ENCODE measurements at places on chromosomes 1 and 21.

GRCh38 chr1:175287377-175287776, 94.8 kb upstream of the KIAA0040 start:
- no peak for DNase-seq

DNA sequence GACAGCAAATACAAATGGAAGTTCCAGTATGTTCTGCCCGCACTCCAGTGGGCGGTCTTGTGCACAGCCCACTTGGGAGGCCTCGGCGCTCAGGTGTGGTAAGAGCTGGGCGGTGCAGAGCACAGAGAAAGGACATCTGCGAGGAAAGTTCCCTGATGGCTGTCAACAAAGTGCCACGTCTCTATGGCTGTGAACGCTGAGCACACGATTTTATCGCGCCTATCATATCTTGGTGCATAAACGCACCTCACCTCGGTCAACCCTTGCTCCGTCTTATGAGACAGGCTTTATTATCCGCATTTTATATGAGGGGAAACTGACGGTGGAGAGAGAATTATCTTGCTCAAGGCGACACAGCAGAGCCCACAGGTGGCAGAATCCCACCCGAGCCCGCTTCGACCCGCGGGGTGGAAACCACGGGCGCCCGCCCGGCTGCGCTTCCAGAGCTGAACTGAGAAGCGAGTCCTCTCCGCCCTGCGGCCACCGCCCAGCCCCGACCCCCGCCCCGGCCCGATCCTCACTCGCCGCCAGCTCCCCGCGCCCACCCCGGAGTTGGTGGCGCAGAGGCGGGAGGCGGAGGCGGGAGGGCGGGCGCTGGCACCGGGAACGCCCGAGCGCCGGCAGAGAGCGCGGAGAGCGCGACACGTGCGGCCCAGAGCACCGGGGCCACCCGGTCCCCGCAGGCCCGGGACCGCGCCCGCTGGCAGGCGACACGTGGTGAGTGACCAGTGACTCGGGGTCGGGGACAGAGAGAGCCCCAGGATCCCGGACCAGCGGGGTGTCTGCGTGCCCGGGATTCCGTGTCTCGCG, at the start of gene IL12RB2:
TSS of gene IL12RB2 (plus strand) at position 623 of the 810 bp plus-strand sequence. CDS start 12,496 bp downstream, outside the sequence.
- peak; percentile 80 for DNase-seq

DNA sequence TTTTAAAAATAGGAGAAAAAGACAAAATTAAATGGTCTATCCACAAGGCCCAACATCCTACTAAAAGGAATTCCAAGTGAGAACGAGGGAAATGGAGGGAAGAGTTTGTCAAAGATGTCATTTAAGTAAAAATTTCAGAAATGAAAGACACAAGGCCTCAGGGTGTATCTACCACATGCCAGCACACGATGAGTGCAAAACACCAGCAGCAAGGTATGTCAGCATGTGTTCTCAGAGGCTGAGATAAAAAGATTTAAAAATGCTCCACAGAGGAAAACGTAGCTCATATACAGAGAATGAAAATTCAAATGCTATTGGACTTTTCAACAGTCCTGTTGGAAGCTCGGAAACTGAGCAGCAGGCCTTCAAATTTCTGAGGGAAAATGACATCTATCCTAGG, 42.0 kb downstream of the RHOU start:
- DNase-seq, result no peak

DNA sequence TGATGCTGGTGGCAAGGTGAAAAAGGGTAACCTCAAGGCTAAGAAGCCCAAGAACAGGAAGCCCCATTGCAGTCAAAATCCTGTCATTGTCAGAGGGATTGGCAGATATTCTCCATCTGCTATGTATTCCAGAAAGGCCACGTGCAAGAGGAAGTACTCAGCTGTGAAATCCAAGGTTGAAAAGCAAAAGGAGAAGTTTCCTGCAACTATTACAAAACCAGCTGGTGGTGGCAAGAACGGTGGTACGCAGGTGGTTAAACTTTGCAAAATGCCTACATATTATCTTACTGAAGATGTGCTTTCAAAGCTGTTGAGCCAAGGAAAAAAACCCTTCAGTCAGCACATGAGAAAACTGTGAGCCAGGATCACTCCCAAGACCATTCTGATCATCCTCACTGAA, 13.7 kb upstream of the VPS45 start:
- DNase-seq, result no peak

DNA sequence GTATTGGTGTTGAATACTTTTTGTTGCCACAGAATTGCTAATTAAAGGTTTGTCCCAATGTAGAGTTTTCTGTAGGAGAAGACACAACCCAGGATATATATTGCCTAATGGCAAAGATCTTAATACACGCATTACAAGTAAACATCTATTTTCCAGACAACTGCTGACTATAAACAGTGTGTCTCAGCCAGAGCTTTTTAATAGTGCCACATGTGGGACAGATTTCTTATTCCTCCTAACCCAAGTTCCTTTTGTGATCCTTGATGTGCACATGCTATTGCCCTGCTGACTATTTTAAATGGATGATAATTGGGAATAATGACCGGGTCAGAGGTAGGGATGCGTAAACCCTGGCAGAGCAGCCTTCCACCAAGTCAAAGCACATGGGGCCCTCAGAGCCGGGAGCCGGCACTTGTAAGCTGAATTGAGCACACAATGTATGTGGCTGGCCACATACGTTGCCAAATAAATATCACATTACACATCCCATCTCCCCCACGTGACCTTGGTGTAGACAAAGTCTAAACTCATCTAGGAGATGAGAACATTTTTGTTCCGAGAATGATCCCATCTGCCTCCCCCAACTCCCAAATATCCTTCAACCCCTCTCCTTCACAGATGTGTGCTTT, 209.8 kb upstream of the NFIA start:
- DNase-seq, result no peak

DNA sequence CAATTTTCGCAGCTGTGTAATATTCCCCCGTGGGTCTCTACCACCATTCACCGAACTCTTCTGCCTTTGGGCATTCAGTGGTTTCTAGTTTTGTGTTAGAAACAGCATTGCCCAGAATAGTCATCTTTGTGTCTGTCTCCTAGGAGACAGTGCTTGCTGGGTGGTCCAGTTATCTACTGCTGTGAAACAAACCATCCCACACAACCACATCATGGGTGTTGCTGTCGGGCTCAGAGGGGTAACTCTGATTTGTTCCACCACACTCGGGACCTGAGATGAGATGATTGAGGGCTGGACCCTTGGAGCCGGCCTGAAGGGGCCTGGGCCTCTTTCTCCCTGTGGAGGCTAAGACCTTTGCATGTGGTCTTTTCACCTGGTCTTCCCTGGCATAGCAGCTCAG, 427.2 kb upstream of the VAMP3 start:
- DNase-seq, result no peak

GRCh38 chr1:157870490-157870889, 28.9 kb upstream of the CD5L start:
- no peak for DNase-seq

- DNase-seq, result no peak
Measured at GRCh38 chr1:34262023-34262853, 85.5 kb downstream of the C1orf94 start.

GRCh38 chr1:56719171-56719570, 74.1 kb downstream of the PRKAA2 start:
- no peak for DNase-seq

- peak; percentile 96 for DNase-seq
Measured at GRCh38 chr1:8848663-8849386, 29.7 kb downstream of the ENO1 start.

DNA sequence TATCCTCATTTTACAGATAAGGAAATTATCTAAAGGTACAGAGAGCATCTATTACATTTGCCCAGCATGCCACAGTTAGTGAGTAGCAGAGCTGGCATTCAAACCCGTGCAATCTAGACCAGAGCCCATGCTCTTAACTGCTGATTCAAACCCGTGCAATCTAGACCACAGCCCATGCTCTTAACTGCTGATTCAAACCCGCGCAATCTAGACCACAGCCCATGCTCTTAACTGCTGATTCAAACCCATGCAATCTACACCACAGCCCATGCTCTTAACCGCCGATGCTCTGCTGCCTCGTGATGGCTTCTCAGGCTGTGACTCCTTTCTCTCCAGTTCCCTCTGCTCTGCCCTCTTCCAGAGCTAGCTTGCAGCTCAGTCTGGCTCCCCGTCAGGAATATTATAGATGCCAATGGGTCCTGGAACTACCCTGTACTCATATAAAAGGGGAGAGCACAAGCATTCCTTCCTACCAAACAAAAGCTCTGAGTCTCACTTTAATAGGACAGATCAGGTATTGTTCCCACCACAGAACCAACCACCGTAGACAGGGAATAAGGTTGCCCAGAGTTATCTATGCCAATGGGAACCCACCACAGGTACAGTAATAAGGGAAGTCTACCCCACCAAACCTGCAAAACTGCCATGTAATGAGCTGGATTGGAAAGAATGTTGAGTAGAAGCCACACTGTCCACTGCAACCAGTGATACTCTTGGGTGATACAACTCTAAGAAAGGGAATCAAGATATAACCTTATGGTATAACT, 78.4 kb downstream of the SMYD3 start:
- no peak for DNase-seq

DNA sequence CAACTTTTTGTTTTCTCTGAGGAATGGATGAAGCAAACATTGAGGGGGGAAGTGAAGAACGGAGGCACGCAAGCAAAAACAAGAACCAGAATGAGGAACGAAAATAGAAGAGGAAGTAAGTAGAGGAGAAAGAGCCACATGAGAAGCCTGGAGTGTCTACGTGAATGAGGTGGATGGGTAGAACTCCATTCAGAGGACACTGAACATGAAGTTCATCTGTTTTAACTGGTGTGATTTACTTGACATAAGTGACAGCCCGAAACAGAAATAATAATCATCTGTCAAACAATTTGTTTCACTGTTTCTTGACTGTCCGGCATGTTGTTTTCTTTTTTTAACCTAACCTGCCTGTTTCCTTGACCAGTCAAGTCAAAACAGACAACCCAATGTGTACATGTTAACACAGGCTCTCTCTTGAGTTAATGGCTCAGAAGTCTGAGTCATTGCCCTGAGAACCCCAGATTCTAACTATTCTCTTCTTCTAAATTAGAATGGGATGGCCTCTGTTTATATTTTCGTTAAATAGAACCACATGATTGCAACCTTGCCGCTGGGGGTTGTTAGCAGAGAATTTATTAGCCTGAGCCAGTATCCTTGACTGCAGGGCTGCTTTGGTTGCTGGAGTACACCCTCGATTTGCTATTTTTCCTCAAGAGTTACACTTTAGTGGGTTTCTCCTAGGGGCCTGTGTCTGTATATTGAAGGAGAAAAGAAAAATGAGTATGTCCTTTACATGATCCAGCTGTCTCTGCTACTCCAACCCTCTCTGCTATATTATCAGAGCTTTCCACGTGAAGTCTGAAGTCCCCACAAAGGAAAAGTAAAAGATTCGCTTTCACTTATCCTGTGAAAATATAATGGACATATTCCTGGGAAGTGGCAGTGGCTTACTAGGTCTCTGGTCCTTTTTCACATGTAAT, 151.7 kb downstream of the ZC3H11B start:
- no peak for DNase-seq

- DNase-seq, result peak; percentile 76
Measured at GRCh38 chr1:108590957-108591356, 31.1 kb downstream of the EEIG2 start.

DNA sequence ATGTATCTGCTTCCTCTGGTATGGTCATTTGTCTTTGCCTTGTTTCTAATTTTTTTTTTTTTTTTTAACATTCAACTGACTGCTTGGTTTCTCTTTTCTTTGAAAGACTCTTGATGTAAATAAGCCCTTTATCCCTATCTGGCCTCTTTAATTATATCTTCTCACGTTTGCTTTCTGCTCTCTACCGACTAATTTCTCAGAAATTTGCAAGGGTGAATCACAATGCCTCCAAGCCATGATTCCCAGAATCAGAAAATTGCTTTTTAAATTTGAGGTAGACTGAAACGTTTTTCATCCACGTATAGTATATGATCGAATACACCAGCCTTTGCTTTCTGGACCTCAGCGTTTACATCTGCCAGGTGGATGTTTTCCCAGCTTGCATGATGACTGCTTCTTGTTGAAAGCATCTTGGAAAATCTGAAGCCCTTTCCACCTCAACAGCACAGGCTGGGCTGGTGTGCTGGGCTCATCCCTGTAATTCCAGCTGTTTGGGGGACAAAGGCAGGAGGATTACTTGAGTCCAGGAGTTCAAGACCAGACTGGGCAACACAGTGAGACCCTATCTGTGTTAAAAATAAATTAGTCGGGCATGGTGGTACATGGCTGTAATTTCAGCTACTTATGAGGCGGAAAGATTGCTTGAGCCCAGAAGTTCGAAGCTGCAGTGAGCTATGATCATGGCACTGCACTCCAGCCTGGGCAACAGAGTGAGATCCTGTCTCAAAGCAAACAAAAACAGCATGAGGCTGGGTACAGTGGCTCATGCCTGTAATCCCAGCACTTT, 35.0 kb upstream of the GPR137B start:
- no peak for DNase-seq

DNA sequence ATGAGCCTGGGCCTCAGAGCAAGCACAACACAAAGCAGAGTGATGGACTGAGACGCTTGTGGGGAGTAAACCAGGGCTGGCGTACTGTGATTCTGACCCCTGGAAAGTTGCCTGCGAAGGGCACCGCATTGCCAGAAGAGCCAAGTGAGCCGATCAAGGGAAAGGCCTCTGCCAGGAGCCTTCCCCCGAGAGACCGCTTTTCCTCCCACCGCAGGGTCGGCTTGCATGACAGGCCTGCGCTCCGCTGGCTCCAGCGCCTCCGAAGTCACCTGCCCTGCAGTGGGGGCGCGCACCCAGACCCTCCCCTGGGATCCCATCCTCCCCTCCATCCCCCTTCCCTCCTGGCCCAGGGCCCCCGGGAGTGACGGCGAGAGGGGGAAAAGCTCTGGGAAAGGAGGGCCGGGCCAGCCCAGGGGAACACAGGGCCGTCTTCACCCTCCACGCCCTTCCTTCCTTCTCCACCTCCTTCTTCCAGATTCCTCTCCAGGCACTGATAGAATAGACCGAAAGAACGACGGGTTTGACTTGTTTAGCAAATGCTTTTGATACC, 165.0 kb downstream of the TRIM33 start:
- peak; percentile 19 for DNase-seq

- DNase-seq, result no peak
Measured at GRCh38 chr1:172255223-172255560, 165.3 kb upstream of the C1orf105 start.

GRCh38 chr1:212827831-212828278, 19.6 kb downstream of the SPATA45 start:
- DNase-seq, result no peak

DNA sequence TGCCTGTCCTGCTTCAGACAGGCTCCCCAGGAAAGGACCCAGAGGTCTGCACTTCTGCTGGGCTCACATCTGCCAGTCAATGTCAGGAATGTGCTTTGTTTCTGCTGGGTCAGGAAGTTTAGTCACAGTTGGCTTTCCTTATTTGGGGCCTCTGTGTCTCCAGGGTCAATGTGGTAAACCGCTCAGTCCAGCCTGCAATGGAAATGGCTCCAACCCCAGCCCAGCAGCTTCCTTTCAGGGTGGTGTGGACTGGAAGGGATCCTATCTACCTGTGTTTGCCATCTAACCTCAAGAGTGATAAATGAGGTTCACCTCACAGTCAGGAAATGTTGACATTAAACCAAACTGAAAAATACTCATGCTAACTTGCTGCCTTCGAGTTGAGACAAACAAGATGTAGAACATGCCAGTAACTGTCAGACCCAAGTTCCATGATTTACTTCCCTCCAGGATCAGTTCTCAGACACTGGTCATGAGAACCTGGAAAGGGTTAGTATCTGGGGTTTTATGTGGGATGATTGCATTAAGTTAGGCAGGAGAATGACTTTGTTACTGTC, 20.3 kb downstream of the ENO1 start:
- DNase-seq, result no peak

Data from left lung (tissue), 14 donors.